Stimulated activated CD4-positive, alpha-beta T cell treated with anti-CD3 and anti-CD28 coated beads, Interleukin-1b, Interleukin-23, amount 100 ng/mL, for 1 hour (primary cell): ENCODE measurements at places on chromosomes 3 and 15.

- no peak for DNase-seq
Measured at GRCh38 chr15:62241135-62241770, 76.2 kb upstream of the C2CD4B start.

- no peak for DNase-seq
Measured at GRCh38 chr3:27076815-27077630, 292.2 kb downstream of the NEK10 start.

- DNase-seq: no peak
Measured at GRCh38 chr3:14222457-14222856, 43.8 kb downstream of the LSM3 start.

DNA sequence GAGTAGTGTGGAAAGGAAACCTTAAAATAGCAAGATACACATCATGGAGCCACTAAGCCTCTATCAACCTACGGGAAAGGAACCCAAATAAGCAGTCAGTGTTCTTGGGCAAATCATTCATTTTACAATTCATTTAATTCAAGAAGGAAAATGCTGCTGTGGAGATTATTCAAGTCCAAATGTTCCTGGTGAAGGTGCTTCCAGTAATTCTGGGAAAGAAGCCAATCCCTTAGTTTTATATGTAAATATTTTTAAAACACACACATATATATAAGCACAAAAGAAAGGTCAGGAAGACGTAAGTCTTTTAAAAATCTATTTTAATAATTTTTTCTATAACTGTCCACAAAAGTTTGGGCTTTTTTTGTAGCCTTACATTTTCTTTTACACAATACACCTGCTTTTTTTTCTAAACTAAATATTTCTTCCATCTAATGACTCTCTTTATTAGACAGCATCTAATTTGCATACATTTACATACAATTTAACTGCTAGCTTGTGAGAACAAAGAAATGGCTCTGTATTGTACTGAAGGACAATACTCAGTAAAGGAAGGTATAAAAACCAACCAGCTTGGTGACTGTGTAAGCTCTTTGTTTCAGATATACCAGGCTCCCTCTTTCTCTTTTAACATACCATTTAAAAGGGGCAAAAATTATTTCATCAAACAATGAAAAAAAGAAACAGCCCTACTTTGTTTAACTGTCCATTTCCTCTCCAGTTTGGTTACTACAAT is 269.5 kb downstream of the ZBTB20 start:
- no peak for DNase-seq

- no peak for DNase-seq
Measured at GRCh38 chr3:181755959-181756358, 44.2 kb downstream of the SOX2 start.

DNA sequence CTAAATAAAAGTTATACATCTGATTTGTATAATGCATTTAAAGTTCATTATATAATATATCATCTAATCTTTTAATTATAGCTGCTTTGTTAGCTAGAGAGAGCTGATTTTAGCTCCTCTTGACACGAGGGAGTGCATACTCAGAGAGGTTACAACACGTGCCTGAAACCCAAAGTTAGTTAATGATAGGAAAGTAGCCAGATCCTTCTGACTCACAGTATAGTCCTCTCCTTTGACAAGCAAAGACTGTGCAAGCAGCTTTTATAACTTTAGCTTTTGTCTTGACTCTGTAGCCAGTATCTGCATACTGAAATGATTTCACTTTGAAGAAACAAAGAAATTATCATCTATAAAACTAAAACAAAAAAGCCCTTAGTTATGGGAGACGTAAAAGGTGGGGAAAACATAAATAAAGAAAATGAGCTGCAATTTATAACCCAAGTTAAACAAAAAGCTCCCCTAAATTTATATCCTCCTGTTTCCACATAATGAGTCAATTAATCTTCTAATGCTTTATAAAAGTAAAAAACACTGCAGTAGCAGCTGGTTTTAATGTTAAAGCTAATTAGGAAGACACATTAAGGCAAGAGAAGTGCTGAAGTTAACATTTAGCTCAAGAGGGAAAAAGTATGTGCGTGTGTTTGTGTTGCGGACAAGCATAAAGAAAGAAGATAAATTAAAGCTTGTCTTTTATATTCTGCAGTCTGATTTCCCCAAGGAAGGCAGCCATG is 13.1 kb downstream of the GABRR3 start:
- no peak for DNase-seq

DNA sequence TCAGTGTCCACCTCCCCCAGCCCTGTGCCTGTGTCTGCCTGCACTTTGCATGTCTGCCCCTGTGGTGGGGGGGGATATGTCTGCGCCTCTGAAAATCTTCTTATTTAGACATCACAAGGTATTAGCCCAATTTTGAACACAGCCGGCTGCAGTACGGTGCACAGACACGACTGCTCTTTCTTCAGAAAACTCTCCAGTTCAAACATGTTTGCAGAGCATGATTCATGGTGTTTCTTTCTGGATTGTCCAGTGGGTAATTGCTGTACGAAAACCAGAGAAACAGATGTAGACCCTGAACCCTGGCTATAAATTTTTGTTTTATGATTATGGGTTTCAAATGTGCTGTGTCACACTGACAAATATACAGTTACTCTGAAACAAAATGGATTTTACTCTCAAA is 3.4 kb upstream of the RARB start:
- DNase-seq: no peak

DNA sequence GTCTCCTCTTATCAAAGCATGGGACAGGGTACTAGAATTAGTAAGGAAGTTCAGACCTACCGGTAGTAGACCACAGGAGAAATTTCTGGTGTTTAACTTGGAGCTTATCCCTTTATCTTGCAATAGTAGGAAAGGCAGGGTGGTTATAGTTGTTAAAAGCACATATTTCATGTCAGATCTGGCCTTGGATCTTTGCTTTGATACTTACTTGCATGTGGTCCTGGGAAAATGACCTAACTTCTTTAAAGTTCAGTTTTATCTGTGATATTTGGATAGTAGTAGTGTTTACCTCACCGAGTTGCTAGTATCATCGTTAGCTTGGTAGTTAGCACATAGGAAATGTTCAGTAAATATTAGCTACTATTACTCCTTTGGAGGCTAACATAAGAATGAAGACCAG is 15.4 kb downstream of the EXOG start:
- DNase-seq: no peak

DNA sequence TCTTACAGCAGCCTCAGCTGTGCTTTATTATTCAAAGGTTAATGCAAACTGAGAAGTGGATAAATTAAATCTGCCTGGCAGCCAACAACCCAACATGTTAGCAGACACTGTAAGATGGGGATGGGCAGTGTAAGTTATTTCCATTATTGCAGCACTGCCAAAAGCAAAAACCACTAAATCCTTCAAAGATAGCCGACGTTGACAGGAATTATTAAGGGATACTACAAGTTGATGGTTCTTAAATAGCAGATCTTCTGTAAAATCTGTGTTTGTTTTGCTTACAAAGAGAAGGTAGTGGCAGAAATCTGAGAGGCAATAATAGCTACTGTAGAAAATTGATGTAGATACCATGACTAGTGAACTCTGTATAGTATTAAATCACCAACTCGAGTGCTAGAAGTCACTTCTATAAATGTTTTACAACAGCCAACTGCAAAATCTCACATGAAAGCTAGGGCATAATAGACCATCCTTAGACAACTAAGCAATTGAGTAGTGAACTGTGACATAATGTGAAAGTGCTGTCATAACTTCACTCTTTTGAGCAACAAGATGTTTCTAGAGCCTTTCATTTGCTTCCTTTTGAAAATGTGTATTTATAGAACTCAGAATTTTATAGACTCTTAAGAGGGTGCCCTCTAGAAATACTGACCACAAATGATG is 278.6 kb downstream of the UBE2E2 start:
- no peak for DNase-seq

GRCh38 chr3:63685340-63685739 is 32.9 kb downstream of the SNTN start:
- DNase-seq: no peak
